ENCODE measurements at places on chromosomes 12 and 14.
A peak's percentile ranks its signal among the peaks of the same experiment; 100 is the strongest.

GRCh38 chr14:50766338-50766886 is 64.5 kb downstream of the NIN start:
- no peak for DNase-seq

GRCh38 chr12:20777420-20777819 is 33.1 kb upstream of the SLCO1B3 start:
- no peak for DNase-seq

GRCh38 chr12:75913502-75914351 is 117.8 kb downstream of the PHLDA1 start:
- DNase-seq: no peak

DNA sequence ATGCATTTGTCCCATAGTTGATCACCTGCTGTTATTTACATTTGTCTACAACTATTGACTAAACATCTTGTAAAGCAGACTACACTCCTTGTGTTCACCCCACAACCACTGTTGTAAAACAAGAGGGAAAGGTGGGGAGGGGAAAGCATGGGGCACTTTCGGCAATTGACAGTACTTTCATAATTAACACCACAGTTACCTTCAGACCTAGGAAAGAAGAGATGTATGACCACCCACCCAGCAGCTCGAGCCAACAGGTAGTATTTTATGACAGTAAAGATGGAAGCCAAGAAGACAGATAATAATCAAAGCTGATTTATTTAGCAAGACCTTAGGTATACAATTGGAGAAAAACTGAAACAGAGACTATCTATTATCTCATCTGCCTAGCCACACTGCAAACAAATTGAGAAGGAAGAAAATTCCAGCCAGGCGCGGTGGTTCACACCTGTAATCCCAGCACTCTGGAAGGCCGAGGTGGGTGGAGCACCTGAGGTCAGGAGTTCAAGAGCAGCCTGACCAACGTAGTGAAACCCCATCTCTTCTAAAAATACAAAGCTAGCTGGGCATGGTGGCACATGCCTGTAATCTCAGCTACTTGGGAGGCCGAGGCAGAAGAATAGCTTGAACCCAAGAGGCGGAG is 11.2 kb downstream of the HECTD4 start:
- DNase-seq: no peak

GRCh38 chr12:50572287-50572686 is 67.5 kb downstream of the DIP2B start:
- peak; percentile 93 for DNase-seq

DNA sequence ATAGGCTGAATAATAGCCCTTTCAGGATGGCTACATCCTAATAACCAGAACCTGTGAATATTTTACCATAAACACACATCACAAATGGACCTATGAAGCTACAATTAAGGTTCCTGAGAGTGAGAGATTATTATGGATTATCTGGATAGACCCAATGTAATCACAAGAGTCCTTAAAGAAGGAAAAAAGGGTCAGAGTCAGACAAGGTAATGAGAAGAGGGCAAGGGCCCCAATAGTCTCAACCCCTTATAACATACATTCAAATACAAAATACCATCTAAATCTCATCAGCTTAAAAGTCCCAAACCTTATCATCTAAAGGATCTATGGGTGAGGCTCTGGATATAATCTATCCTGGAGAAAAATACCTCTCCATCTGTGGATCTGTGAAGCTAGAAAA is 64.7 kb downstream of the GARIN6 start:
- no peak for DNase-seq

DNA sequence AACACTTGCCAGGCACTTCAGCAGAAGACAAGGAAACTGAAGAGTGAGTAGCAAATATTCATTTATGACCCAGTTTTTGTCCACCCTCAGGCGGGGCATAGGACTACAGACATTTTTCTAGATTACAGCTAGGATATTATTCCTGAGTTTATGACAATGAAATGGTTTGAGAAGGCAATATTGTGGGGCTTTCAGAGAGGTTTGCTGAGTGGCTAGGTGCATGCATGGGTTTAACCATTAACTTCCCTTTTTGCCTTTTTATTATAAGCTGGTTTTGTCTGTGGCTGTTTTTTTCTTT is 104.0 kb upstream of the BCAT1 start:
- no peak for DNase-seq

GRCh38 chr14:105962532-105962931 is 436.1 kb downstream of the TMEM121 start:
- DNase-seq: no peak

DNA sequence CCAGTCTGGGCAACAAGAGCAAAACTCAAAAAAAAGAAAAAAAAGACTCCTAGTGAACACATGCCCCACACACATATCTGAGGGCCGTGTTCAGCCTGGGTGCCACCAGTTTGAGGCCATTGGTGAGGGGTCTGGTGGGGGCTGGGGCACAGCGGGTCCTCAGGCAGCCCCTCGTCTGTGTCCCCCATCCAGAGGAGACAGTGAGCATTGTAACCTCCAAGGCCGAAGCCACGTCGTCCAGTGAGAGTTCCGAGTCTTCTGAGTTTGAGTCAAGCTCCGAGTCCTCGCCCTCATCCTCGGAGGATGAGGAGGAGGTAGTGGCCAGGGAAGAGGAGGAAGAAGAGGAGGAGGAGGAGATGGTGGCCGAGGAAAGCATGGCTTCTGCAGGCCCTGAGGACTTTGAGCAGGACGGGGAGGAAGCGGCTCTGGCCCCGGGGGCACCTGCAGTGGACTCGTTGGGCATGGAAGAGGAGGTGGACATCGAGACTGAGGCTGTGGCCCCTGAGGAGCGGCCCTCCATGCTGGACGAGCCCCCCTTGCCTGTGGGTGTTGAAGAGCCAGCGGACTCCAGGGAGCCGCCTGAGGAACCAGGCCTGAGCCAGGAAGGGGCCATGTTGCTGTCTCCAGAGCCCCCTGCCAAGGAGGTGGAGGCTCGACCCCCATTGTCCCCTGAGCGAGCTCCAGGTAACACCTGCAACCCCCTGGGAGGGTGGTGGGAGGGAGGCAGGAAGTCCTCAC is 15.6 kb downstream of the SETD1B start:
- no peak for DNase-seq

DNA sequence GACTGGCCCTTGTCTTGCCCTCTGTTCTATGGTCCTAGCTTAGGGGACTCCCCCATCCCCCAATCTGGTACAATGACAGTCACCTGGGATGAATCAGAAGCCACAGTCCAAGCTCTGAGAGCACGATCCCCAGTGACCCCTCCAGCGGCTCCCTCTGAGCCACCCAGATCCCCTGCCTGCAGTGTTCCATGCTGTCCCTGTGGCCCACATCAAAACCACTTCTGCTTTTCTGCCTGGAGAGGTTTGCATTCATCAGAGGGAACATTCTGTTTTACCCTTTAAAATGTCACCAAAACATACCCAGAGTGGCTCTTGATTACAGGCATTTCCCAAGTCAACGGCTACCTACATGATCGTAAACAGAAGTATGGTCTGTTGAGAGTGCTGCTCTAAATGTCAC is 47.5 kb downstream of the NOS1 start:
- peak; percentile 28 for DNase-seq

DNA sequence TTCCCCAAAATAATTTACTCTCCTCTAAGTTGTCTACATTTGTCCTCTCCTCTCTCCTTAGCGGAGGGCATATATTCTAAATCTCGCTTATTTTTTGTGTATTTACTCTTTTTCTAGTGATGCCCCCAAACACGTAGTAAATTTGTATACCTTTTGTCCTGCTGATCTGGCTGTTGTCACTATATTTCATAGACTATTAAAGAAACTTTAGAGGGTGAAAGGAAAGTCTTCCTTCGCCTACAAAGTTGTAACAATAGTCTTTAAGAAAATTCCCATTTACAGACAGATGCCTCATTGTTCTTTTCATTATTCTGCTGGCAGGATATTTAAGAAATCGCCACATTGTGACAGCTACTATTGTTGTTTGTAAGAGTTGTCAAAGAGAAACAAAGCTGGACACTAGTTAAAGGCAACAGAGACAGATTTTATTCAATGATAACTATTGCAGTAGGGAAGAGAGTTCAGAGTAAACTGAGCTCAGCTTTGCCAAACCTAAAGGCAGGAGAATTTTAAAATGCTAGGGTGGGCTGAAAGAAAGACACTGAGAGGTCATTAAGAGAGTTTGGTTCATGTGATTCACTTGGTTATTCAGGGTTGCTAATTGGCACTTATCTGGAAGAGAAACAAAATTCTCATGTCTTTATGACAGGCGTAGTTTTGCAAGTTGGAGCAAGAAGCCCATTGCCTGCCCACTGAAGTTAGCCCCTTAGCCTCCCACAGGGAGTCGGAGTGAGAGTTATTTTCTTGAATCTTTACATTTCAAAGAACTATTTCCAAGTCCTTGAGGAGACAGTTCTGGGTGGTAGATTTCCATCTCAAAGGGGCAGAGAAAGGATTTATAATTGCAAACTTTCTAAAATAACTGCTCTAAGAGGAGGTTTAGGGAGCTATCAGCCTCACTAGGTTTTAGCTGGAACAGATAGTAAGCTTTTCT is 1272.5 kb upstream of the SEL1L start:
- DNase-seq: no peak

- DNase-seq: peak; percentile 69
Measured at GRCh38 chr12:2813214-2814185, 1.0 kb downstream of the ITFG2 start.

DNA sequence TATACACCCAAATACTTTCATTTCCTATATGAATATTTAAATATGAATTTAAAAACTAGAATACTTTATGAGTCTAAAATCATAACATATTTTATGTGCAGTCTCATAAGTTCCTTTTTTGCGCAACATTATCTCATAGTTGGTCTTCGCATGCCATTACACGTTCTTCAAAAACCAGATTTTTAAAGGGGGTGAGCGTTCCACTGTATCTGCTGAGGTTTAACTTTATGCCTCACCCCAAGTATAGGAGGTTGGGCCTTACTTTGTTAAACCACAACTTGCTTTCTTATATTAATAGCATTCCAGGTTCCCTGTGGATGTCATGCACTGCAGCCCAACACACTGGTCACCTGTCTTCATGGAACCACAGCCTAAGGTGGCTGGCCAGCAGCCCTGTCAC is 118.6 kb downstream of the APAF1 start:
- DNase-seq: no peak

GRCh38 chr14:72023128-72024042 is 91.2 kb downstream of the RGS6 start:
- no peak for DNase-seq

DNA sequence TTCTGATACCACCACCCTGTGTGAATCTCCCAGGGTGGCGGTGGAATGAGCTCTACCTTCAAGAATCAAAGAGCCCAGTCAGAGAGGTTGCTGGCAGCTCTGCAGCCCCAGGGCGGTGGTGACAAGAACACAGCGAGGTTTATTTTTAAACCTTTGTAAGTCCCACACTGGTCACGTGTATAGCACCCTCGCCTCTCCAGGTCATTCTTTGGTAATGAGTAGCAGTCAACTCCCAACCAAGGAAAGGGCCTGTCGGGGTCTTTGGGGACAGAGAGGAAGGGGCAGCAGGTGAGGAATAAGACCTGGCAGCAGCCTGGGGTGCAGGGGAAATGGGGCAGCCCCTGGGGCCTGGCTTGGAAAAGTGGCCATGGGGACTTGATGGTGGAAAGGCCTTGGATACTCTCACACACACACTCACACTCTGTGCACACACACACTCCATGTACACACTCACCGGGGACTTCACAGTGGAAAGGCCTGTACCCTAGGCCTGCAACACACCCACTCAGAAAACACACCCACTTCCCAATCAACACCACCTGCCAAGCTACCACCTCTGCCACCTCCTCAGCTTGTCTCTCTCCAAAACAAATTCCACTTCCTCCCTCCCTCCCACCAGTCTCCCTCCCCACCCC is 178.6 kb downstream of the DPF3 start:
- no peak for DNase-seq
